ENCODE measurements at places on chromosomes 4 and X. TPM values are rescaled to one million over a fixed set of nuclear protein-coding genes. Genes with fewer than 3 reads are reported as not detected.

IQCM gene
- not detected for polyA plus RNA-seq

TMEM47 gene
- 4.6 TPM for polyA plus RNA-seq

SCD5 gene
- polyA plus RNA-seq = 188 TPM

ALB gene
- polyA plus RNA-seq = 3.9 TPM

CXorf38 gene
- 5.9 TPM for polyA plus RNA-seq

EMCN gene
- polyA plus RNA-seq = 3.0 TPM

MORC4 gene
- polyA plus RNA-seq = 4.5 TPM

All from brain (organoid and tissue), 16 donors.